ENCODE measurements at places on chromosomes 7 and 10.

GRCh38 chr10:75762431-75762802, 331.0 kb downstream of the LRMDA start:
- DNase-seq = no peak

- DNase-seq = no peak
Measured at GRCh38 chr7:142407939-142408570, 150.2 kb upstream of the PRSS58 start.

- no peak for DNase-seq
Measured at GRCh38 chr7:20748853-20749252, 37.8 kb downstream of the SP8 start.

DNA sequence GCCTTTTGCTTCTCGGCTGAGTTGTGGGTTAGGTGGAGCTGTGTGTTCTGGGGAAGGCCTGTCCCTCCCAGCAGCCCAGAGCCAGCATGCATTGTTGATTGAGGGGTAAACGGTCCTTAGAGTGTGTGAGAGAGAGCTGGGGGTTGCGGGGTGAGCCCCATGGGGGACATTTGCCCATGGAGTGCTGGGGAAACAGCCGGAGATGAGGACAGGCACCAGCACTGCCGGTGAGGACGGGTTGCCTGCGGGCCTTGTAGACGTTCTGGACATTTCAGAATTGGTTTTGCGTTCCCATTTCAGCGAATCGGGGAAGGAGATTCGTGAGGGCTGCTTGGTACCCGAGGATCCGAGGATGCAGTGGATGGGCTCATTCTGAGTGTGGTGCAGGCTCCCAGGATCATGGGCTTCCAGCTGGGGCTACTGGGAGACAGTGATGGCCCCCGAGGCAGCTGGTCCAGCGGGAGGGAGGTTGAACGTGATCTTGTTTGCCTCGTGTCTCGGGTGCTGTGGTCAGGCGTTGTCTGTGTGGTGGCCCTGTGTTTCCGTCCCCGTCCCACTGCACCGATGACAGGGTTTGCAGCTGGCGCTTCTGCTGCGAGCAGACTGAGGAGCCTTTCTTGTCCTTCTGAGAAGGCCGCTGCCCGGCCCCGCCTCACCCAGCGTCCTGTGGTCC, 113.9 kb downstream of the CYTH3 start:
- no peak for DNase-seq

DNA sequence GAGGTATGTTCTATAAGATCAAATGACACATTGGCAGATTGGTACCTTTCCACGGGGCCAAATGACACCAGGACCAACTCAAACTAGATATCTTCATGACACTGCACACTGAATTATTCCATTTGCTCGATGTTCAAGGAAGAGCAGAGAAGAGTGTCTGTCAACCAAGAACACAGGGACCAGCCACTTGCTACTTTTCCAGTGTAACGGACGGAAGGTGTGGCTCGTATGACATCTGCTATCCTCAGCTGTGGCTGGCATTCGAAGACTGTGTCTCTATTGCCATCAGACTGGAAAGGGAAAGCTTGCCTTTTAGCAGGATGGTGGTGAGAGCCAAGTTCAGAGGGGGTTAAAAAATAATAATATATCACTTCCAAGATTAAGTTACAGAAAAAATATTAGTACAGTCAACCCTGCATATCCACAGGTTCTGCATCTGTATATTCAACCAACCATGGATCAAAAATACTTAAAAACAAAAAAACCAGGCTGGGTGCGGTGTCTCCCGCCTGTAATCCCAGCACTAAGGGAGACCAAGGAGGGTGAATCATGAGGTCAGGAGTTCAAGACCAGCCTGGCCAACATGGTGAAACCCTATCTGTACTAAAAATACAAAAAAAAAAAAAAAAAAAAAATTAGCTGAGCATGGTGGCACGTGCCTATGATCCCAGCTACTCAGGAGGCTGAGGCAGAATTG, 237.1 kb downstream of the PRPF18 start:
- DNase-seq = no peak

DNA sequence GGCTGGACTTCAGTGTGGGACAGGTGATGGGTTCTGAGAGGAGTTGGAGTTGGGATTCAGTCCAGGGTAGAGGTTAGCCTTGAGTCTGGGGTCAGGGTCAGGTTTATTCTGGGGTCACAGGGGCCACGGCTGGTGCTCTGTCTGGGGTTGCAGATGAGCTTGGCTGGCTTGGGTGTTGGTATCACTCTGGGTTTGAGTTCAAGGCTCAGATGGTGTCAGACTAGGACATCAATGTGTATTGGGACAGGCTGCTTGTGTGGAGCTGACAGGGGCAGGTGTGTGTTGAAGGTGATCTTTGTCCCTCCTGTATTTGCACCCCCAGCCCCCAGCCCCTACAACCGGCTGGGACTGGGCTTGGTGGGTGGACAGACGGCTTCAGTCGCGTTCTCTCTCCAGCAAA, 26.8 kb downstream of the TMEM270 start:
- DNase-seq = no peak

DNA sequence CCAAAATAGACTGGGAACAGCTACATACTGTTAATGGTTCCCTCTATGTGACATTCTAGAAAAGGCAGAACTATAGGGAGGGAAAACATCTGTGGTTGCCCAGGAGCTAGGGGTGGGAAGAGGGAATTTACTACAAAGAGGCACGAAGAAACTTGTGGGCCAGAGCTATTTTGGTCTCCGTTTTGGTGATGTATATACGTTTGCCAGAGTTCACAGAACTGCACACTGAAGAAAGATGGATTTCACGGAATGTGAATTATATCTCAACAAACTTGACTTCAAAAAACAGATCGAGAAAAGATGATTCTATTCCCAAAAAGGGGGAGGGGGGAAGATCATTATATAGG, 386 bp upstream of the AS3MT start:
- DNase-seq = no peak

GRCh38 chr7:30510124-30511075, 5.8 kb upstream of the GGCT start:
- DNase-seq = no peak

Measured in GM06990 (cell line).